ENCODE measurements at places on chromosomes 1 and 21. TPM values are rescaled to one million over a fixed set of nuclear protein-coding genes. Genes with fewer than 3 reads are reported as not detected.

The AQP10 gene
- not detected for total RNA-seq

The OR2T27 gene
- not detected for total RNA-seq

The MAN1A2 gene
- 58.8 TPM for total RNA-seq

The PDC gene
- not detected for total RNA-seq

The FCRL6 gene
- not detected for total RNA-seq

The RIT1 gene
- total RNA-seq: 59.4 TPM

The CFHR1 gene
- not detected for total RNA-seq

The LORICRIN gene
- not detected for total RNA-seq

The DIP2A gene
- 43.6 TPM for total RNA-seq

The CACNA1S gene
- total RNA-seq: not detected

DNA sequence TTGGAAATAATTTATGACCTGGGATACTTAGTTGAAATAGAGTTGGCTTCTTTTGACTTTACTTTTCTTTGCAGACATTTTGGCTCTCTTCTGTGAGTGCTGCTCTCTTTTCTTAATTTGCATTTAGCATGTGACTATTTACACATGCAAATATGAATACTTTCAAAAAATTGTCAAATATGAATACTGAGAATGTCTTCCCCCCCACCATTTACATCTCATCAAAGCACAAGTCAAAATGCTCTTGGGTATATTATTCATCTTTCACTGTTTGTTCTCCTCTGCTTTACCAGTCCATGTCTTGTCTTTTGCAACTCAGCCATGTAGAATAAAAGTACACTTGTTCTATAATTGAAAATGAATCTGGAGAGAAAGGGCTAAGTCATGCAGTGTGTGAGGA, 126.5 kb downstream of the HHIPL2 start:
- DNase-seq: no peak

DNA sequence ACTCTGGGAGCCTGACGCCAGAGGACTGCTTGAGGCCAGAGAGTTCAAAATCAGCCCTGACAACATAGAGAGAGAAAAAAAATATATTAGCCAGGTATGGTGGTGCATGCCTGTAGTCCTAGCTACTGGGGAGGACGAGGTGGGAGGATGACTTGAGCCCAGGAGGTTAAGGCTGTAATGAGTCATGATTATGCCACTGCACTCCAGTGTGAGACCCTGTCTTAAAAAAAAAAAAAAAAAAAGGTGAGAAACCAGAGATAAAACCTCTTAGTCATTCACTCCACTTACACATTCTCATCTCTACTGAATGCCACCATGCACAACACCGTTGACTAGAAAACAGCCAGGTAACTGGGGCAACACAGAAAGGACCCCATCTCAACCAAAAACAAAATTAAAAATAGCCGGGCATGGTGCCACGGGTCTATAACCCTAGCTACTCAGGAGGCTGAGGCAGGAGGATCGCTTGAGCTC, 178.1 kb downstream of the SLC45A1 start:
- no peak for DNase-seq

GRCh38 chr1:46449223-46450159, 40.1 kb upstream of the DMBX1 start:
- DNase-seq: no peak

DNA sequence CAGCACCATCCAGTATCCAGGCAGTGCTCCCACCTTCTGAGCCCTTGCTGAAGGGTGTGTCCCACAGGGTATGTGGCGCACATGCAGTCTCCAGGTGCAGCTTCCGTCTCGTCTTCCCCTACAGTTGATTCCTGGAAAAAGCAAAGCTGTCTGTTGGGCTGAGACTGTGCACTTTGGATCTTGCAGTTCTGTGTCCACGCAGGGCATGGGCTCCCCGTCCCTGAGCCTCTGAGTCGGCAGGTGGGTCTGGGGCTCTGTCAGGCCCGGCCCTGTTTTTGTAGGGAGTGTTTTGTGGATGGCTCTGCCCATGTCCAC, 32.8 kb downstream of the SNAP47 start:
- DNase-seq: no peak

GRCh38 chr1:70719154-70719553, 308.1 kb downstream of the CTH start:
- no peak for DNase-seq

- DNase-seq: peak; percentile 99
Measured at GRCh38 chr1:63746129-63746864, 27.5 kb upstream of the ROR1 start.

- no peak for DNase-seq
Measured at GRCh38 chr1:22245100-22245650, 102.3 kb upstream of the WNT4 start.

- DNase-seq: peak; percentile 20
Measured at GRCh38 chr1:111366256-111366655, 61.3 kb downstream of the OVGP1 start.

DNA sequence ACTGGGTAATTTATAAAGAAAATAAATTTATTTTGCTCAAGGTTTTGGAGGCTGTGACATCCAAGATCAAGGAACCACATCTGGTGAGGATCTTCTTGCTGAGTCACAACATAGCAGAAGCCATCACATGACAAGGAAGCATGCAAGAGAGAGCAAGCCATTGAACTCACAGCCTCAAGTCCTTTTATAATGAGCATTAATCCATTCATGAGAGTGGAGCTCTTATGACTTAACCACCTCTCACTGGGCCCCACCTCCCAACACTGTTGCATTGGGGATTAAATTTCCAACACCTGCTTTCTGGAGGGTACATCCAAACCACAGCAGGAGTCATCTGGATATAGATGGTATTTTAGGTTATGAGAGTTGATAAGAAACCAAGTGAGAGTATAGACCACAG, 20.6 kb upstream of the EGLN1 start:
- DNase-seq: no peak

- no peak for DNase-seq
Measured at GRCh38 chr1:153546796-153547559, 1.4 kb upstream of the S100A4 start.

DNA sequence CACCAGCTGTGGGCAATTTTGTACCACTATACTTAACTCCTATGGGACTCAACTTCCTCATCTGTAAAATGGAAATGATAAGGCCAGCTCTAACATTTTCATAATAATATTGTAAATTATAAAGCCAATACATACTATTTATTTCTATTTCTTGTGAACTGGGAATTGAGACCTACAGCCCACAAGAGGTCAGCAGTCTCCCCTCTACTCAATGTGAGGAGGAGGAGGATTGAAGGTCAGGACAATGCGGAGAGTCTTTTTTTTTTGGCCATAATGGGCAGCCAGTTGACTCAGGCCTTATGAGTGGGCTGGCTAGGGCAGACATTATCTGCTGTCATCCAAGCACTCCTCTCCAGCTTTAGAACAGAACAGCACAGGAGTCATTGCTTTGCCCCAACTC, 90.5 kb downstream of the NUF2 start:
- no peak for DNase-seq

DNA sequence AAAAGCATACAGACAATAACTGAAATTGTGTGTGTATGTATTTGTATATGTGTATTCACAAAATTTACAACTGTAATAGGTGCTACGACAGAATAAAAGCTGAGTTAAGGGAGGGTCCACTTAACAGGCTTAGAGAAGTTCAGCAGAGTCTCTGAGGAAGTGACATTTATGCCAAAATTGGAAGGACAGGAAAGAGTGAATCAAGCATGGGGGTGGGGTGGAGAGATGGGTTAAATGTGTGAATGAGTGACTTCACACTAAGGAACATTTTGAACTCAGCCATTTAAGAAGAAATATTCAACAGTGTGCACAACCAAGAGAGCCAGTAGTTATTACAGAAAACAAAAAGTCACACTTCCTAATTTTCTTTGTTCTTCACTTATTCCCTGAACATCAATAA, 53.8 kb upstream of the RGS1 start:
- peak; percentile 71 for DNase-seq

Data from dermis blood vessel endothelial cell (primary cell).